ENCODE measurements at places on chromosomes 3 and 15.

GRCh38 chr15:46543626-46544025 is 908.8 kb downstream of the SQOR start:
- DNase-seq = no peak

- DNase-seq = no peak
These were observed 122.5 kb upstream of the SPRED1 start for GRCh38 chr15:38130205-38130567.

DNA sequence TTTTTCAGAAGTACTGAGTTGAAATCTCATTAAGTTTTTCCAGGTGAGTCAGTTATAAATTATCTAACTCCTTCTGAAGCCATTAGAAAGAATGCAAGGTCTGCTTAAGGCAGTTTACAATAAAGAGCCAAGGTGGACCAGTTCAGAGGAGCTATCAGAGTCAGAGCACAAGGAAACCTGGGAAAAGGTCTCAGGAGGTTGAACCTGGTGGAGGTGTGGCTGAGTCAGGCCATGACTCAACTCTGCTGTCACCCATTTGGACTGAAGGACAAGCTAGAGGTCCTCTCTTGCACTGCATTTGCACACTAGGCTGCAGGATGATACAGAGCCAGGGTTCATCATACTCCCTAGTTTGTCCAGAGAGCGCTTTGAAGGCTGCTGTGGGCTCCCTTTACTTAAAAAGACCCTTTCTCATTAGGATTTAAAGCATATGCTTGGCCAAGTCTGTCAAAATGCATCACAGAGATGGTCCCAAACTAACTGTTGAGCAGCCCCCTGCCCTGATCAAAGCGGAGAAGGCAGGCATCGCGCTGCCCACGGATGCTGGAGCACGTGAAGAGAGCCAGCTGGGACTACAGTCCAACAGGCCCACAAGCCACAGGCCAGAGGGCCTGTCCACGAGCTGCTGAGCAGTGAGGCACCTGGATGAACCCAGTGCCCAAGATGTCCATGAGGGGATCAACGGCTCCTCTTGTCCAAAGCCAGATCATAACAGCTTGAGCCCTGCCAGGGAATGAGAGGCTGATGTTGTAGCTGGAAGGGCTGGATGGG is 26.0 kb upstream of the MRPS22 start:
- DNase-seq = no peak

DNA sequence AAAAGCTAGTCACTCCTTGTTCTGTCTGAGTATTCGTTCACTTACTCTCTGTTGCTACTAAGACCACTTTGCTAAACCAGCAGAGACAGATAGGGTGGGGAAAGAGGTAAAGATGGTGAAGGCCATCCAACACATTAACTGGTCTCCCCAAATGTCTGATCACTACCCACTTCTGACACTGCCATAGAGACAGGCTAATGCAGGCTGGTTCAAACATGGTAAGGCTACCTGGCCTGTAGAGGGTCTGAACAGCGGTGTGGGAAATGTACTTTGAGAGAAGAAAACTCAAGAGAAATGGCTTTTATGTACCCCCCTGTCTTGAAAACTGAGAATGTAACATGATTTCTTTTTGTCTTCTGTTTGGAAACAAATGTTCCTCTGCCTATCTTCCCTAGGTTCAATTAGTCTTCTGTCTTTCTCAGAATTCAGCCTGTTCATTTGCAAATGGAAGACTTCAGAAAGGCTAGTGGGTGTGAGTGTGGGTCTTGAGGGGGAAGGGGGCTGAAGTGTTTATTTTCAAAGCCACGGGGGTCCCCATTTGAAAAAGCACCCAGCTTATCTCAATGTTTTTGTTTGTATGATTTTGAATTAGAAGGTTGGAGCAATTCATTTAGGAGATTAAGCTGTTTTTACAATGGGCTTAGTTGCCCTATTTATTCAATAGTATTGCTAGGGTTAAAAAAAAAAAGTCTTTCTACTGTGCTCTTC is 15.8 kb downstream of the ALDH1A2 start:
- no peak for DNase-seq

- no peak for DNase-seq
These were observed 25.9 kb upstream of the CRYBG3 start for GRCh38 chr3:97795951-97796350.

DNA sequence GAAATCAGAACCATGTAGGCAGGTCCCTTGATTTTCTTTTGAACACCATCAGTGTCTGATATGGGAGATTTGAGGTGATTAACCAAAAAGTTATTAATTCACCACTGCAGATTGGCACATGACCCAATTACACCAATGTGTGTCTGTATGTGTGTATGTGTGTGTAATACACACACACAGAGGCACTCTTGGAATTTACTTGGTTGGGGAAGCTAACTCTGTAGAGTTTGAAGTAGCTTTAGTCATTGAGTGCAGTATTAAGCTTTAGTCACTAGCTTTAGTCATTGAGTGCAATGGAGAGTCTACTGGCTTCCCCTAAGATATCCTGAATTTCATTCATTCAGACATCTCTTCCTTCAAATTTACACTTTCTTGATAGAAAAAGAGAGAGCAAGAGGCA is 109.4 kb upstream of the C15orf61 start:
- no peak for DNase-seq

GRCh38 chr3:173870976-173871375 is 473.4 kb downstream of the NLGN1 start:
- DNase-seq = no peak

GRCh38 chr3:31305340-31305739 is 227.4 kb upstream of the STT3B start:
- DNase-seq = no peak

DNA sequence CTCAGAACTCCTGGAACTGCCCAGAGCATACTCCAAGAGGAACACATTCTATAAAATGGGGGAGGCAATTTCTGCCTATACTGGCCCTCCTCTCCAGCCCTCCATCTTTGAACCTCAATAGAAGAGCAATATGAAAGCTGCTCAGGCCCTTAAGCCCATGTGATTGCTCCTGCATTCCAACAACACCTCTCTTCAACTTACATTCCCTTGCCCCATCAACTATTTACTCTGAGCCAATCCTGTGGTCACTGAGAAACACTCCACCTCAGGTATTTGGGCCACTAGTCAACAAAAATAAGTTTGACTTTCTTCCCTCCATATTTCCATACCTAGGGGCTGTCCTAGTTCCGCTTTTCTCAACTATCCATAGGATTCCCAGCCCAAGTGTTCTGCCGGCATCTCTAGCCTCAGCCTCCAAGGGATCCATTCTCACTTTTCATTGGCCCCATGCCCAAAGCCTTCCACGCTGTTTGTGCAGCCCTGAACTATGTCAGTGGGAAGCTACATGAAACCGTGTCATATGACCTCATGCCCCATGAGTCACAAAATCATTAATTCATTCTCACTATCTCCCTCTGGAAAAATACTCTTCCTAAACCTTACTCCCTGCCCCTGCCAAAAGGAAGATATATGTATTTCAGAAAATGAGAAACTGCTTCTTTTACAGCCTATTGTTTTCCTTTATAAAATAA is 61.6 kb downstream of the GJD2 start:
- DNase-seq = no peak

GRCh38 chr3:111910806-111911205 is 51.7 kb downstream of the PHLDB2 start:
- DNase-seq = no peak

DNA sequence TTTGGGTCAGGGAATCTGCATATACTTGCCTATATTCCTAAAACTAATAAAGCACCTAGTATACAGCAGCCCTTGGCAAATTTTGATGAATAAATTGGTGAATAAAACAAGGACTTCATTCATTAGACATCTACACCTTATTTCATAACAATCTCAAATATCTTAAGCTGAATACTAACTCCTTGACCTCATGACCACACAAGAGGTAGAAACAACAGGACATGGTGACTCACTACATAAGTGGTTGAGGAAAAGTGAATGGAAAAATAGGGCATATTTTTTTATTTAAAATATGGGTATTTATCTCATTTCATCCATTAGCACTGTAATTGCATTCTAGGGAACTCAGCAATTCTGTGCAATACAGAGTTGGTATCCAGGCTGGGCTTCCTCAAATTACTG is 7.8 kb upstream of the STAC start:
- no peak for DNase-seq

GRCh38 chr3:71524672-71525071 is 58.9 kb downstream of the FOXP1 start:
- no peak for DNase-seq
